Anterior cingulate cortex (tissue), 58 donors: ENCODE measurements at places on chromosomes 13 and 19.

- no peak for DNase-seq
Measured at GRCh38 chr19:12695997-12696365, 450 bp downstream of the FBXW9 start.

DNA sequence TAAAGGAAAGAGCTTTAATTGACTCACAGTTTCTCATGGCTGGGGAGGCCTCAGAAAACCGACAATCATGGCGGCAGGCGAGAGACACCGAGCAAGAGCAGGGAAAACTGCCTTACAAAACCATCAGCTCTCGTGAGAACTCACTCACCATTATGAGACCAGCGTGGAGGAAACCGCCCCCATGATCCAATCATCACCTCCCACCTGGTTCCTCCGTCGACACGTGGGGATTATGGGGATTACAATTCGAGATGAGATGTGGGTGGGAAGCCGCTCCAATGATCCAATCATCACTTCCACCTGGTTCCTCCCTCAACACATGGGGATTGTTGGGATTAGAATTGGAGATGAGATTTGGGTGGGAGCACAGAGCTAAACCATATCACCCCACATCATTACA is 293.9 kb downstream of the ABCC4 start:
- DNase-seq = no peak

DNA sequence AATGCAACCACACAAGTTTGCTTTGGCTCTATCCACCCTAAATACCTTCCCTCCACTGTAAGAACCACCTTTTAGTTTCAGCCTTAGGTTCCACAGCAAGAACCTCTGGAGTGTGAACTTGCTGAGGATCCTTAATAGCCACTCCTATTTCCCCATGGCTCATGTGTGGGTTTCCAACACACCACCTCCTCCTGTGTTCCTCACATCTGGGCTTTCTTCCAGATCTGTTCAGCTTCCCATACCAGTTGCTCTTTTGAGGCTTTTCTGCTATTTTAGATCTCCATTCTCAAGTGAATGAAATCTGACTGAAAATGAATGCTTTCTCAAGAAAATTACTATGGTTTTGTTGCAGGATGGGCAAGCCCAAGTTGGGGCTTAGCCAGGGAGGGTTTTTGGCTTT is 104.8 kb upstream of the MIR17HG start:
- no peak for DNase-seq

DNA sequence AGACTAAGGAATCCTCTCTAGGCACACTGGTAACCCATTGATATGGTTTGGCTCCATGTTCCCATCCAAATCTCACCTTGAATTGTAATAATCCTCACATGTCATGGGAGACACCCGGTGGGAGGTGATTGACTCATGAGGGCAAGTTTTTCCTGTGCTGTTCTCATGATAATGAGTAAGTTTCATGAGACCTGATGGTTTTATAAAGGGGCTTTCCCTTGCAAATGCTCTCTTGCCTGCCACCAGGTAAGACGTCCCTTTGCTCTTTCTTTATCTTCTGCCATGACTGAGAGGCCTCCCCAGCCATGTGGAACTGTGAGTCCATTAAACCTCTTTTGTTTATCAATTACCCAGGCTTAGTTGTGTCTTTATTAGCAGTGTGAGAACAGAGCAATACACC is 81.4 kb upstream of the GPC6 start:
- DNase-seq = no peak

DNA sequence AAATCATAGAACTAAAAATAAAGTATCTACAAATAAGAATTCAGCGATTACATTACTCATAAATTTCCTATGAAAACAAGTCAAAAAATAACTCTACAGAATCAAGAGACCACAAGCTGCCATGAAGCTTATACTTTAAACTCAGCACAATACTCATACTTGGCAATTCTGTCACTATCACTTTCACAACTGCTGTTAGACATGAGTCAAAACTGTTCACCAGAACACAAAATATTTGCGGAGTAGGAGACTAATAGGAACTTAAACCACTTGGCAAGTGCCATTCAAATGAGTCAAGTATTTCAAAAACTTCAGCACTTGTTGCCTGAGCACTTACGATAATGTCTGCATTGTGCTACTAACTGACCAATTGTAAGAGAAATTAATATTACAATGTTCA is 387.8 kb upstream of the GPC6 start:
- no peak for DNase-seq

DNA sequence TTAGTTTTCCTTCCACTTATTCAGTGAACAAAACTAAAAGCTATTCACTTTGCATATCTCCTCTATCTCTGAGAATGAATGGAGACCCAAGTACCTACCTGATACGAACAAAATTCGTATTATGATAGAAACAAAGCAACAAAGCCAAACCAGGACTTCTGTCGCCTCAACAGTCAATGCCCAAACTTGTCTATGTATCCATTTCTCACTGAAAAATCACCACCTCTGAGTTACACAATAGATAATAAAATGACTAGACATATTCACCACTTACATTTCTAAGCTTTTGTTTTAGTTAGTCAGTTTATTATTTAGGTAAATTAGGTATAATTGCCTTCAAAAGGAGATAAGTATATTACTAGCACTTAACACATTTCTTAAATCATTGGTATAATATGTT is 67.7 kb downstream of the CAB39L start:
- DNase-seq = no peak

GRCh38 chr19:17570791-17571190 is 15.3 kb downstream of the COLGALT1 start:
- DNase-seq = no peak

DNA sequence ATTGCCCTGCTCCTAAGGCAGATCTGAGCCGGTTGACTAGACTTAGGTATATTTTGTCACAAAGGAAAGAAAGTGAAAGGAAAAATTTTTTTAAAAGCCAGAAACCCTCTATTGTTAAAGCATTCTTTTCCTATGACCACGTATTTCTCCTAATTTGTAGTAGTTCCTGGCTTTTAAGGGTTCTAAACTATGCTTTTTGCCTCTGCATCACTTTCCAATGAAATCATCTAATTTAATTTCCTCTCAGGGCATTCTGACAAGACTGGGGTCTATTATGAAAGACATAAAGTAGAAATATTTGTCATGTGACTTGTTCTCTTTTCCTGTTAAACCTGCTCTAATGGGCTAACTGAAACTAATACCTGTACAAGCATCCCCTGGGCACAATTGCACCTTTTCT is 233.0 kb upstream of the PRR20A start:
- DNase-seq = no peak

DNA sequence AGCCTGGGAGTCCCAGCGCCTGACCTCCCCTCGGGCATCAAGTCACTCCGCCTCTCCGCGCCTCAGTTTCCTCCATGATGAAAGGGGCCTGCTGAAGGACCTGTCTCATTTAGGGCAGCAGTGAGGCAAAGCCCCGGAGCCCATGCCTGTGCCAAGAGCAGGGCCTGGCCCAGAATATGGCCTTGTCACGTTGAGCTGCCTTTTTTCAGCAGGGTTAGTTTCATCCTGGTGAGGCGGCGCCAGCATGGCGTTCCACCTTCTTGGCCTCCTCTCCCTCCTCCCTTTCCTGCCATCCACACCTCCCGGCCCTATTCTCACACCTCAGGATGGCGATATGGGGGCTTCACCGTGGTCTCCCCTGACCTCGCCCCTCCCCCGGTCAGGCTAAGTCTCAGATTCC is 30.2 kb downstream of the PAK4 start:
- no peak for DNase-seq

DNA sequence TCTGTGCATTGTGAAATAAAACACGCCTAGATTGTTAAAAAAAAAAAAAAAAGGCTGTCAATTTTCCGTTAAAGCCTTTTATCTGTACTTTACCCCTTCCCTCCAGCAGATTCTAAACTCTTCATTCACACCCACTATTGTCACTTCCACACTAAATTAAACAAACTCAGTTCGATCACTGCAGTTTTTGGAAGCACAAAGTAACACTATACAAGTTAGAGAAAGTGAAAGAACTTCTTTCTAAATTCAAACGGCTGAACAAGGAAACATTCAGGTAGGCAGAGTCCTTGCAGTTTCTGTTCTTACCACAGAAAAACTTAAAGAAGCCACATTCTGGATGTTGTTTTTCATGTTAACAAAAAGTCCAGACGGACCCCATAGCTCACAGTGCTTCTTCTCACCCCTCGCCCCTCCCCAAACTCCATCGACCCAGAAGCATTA is 27.5 kb upstream of the UBE2L5 start:
- no peak for DNase-seq

DNA sequence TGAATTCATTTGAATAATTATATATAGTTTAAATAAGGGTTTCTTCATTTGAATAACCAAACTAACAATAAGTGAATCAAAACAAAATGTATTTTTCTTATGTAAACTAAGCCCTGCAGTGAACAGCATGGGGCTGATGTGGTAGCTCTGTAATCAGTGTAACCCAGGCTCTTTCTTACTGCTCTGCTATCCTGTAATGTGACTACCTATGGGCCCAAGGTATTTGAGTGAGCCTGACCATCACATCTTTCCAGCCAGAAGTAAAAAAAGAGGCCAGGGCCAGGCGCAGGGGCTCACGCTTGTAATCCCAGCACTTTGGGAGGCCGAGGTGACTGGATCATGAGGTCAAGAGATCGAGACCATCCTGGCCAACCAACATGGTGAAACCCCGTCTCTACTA is 494.6 kb downstream of the DCT start:
- no peak for DNase-seq

GRCh38 chr19:33627962-33628839 is 6.4 kb downstream of the CHST8 start:
- DNase-seq = no peak

GRCh38 chr19:41671486-41671885 is 16.6 kb downstream of the CEACAM7 start:
- DNase-seq = no peak

- DNase-seq = no peak
Measured at GRCh38 chr19:9752701-9753443, 15.7 kb downstream of the ZNF846 start.

GRCh38 chr13:74288361-74288911 is 154.2 kb upstream of the KLF12 start:
- peak; percentile 31 for DNase-seq

GRCh38 chr13:31380715-31381114 is 180.9 kb downstream of the B3GLCT start:
- DNase-seq = no peak

- DNase-seq = no peak
Measured at GRCh38 chr19:35558400-35559280, 4.8 kb downstream of the ATP4A start.

DNA sequence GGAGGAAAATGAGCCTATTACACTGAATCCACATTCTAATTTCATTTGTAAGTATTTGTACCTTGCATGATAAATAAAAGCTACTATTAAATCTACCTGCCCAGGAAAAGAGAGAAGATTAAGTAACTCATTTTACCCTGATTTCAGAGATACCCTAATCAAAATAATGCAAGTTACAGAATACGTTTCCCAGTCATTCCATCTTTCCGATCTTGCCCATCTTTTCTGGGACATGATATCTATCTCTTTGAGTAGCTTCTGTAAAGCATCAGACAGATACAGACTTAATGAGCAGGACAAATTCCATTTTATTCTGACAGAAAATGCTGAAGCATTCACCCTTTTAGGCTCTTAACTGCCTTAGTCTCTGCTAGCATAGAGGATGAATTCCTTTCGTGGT is 56.6 kb downstream of the SPRY2 start:
- DNase-seq = no peak

GRCh38 chr13:27201661-27202060 is 30.1 kb upstream of the USP12 start:
- DNase-seq = no peak

DNA sequence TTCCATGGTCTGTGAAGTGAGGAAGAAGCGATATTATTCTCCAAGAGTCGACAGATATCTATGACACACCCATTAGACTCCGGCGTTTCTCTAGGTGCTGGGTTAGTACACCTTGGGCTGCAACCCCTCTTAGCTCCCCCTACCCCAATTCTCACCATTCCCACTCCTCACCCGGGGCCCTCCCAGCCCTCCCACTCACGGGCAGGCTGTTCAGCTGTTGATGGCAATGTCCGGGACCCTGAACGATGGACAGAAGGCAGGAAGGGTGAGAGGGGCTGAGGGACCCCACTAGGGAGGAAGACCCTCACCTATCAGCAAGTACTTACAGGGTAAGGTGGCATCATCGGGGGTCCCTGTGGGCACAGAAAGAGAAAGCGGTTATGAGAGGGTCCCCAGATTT is 9.2 kb downstream of the LGALS4 start:
- no peak for DNase-seq

GRCh38 chr13:43157796-43158195 is 134.4 kb downstream of the DNAJC15 start:
- DNase-seq = no peak

- no peak for DNase-seq
Measured at GRCh38 chr19:1845642-1846041, 2.6 kb downstream of the REXO1 start.

DNA sequence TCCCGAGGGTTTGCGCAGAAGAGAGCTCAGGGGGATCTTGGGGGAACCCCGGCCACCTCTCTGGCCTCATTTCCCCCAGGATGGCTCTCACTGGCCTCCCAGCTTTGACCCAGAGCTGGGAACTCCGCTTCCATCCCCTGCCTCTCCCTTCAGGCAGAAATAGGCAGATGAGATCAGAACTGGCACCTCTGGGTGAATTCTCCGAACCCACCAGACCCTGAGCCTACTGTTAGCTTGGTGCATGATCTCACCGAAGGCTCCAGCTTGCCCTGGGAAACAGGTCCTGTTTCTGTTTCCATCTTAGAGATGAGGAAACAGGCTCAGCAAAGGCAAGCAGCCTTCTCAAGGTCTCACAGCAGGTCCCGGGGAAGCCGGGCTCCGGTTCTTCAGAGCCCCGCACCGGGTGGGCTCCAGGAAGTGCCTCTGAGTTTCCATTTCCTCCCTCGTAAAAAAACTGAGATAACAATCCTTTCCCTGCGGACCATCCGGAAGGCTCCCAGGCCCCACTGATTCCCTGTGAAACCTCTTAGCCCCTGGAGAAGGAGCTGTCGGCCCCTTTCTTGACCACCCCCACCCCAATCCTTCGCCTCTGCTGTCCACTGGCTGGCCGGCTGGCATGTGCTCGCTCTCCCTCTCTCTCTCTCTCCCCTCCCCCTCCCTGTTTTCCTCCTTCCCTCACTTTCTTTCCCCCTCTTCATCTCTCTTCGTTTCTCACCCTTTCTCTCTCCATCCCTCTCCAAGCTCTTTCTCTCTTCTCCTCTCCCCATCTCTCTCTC is 2.1 kb downstream of the NECTIN2 start:
- no peak for DNase-seq

DNA sequence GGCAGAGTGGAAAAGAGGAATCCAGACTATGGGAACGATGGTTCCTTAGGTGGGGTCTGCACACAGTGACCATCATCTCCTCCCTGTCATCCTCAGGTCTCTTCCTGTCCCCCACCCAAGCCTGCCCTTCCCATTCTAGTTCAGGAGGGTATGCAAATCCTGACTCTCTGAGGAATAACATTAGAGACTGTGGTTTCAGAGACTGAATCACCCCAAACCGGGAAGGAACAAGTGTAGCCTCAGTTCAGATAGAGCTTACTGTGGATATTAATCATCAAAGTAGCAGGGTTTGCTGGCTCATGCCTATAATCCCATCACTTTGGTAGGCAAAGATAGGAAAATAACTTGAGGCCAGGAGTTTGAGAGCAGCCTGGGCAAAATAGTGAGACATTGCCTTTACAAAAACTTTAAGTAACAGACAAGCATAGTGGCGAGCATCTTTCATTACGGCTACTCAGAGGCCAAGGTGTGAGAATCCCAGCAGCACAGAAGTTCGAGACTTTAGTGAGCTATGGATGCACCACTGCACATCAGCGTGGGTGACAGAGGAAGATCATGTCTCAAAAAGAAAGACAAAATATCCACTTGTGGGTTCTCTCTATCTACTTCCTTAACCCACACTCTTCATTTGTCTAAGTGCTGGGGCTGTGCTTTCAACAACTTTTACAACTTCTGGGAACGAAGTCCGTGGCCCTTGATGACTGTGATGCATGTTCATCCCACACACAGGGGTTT is 19.3 kb upstream of the LGALS13 start:
- DNase-seq = no peak

- DNase-seq = no peak
Measured at GRCh38 chr13:47964863-47965262, 36.2 kb downstream of the SUCLA2 start.
